Activated naive CD8-positive, alpha-beta T cell treated with anti-CD3 and anti-CD28 coated beads for 36 hours (primary cell): ENCODE measurements at places on chromosomes 4 and X. TPM values are rescaled to one million over a fixed set of nuclear protein-coding genes. Genes with fewer than 3 reads are reported as not detected.

GRCh38 chr4:119526786-119527550, 101.6 kb downstream of the PDE5A start:
- DNase-seq, result no peak

PABPC1L2B gene
- not detected for total RNA-seq

CT83 gene
- not detected for total RNA-seq

ATP1B4 gene
- not detected for total RNA-seq

TMEM255A gene
- not detected for total RNA-seq
